OCI-M1 (cell line): ENCODE measurements at places on chromosomes 6 and 20.

- peak; percentile 71 for DNase-seq
Measured at GRCh38 chr6:15674690-15675386, 12.0 kb upstream of the DTNBP1 start.

- DNase-seq = no peak
Measured at GRCh38 chr6:56714982-56715456, 72.3 kb upstream of the DST start.

DNA sequence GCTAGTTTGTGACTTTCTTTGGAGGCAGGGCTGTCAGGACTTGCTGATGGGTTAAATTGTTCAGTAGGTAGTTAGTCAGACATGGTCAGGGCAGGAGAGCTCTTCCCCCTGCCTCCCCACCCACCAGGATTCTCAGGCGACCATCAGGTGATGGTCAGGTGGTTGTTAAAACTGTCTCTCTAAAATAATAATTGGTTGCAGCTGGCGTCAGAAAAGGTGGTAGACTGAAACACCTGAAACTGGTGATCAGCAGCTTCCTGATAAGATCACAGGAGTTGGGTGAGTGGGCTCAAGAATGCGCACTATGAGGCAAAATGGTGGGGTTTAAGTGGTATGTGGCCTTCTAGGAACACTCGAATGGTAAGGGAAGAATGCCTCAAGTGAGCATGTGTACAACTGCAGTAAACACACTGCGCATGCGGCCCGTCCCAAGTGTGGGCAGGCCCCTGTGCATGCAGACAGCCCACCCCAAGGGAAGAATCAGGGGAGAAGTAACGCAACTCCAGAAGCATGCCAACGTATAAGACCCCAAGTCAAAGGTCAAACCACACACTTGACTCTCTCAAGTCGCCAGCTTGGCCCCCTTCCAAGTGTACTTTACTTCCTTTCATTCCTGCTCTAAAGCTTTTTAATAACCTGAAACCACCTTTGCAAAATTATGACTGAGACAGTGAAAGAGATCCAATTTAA lies 7.9 kb upstream of the BLCAP start:
- DNase-seq = no peak

DNA sequence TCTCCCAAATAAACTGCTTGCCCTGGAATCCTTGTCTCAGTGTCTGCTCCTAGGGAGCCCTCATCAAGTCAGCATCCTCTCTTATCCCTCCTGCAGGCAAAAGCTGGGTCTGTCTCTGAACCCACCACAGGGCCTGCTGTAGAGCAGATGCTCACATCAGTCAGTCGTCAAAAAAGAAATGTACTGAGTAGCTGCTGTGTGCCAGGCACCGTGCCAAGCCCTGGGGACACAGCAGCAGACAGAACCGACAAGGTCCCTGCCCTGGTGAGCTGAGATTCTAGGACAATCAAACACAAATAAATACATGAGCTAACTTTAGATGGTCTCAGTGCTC lies 68.5 kb downstream of the EYA2 start:
- no peak for DNase-seq

- no peak for DNase-seq
Measured at GRCh38 chr6:83824388-83824801, 28.8 kb upstream of the RIPPLY2 start.

DNA sequence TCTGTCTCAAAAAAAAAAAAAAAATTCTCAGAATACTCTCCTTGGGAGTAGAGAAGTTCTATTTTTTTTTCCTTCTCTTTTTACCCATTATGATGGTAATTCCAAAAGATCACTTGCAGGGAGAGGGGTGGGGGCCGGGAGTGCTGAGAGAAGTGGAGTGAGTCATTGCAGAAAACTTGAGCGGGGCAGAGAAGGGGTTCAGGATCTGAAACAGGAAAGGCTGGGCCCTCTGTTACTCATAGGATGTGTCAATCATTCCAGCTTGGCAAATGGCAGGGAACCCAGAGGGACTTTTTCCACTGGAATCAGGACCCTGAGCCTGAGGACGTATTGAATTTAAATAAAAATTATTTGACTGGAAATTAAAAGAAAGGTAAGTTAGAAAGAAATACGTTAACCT lies 111.4 kb upstream of the ARMC2 start:
- no peak for DNase-seq

DNA sequence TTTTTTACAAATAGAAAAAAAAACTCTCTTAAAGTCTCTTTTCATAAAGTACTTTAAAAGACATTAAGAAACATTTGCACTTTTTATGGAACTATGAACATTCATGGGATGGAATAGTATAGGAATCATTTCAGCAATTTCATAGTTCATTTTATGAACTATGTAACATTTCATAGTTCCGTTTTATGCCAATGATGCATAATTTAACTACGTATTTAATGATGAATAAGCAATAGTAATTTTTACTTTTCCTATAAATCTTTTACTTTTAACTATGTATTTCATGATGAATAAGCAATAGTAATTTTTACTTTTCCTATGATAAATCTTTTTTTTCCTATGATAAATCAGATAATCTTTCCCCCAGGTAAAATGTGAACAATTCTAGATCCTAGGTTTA lies 47.7 kb downstream of the FAM184A start:
- no peak for DNase-seq
